ENCODE measurements at places on chromosomes 12 and 14.

- no peak for DNase-seq
These were observed 246.1 kb upstream of the CCDC196 start for GRCh38 chr14:66240105-66240504.

GRCh38 chr12:94267921-94268471 is 119.6 kb downstream of the PLXNC1 start:
- no peak for DNase-seq

GRCh38 chr12:87848248-87848868 is 180.8 kb downstream of the C12orf50 start:
- peak; percentile 69 for DNase-seq

DNA sequence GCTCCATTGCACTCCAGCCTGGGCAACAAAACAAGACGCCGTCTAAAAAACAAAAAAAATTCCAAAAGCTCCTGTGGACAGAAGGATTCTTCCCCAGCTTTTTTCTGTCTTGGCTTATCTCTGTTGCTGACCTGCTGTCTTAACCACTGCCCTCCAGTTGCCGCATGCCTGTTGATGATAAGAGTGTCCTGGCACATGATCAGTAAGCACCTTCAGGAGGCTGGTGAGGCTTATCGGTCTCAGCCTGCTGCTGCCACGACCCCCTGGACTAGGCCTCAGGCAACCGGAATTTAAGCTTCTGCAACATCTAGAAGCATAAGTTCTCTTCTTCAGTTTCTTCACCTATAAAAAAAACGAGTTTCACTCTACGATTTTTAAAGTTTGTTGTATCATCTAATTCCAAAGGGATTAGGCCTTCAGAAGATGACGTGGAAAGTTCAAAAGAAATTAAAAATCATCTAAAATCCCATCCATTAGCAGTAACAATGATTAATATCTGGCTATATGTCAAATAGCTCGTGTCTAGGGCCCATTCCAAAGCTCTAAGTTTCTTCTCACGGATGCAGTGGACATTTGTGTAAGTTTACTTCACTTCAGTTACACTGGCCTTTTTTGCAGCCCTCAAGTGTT is 46.4 kb downstream of the RESF1 start:
- no peak for DNase-seq

DNA sequence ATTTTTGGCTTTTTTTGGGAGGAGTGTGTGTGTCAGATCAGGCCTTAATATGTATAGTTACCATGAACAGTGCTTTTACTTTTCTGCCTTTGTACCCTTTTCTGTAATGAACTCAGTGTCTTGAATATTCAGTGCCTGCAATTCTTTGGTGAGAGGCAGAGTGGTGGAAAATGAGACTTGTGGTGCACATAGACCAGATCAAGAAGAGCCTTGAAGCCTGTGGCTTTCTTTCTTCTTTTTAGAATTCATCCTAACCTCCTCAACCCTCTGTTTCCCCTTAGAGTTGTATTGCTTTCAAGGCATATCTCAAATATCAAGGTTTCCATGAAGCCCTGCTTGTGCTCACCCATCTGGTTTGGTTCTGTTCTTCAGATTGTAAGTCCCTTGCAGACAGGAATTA is 2.6 kb downstream of the YLPM1 start:
- no peak for DNase-seq

GRCh38 chr14:101922866-101923265 is 41.5 kb upstream of the DYNC1H1 start:
- no peak for DNase-seq

GRCh38 chr12:51821440-51822260 is 26.9 kb downstream of the FIGNL2 start:
- no peak for DNase-seq

- DNase-seq = no peak
These were observed 10.8 kb downstream of the C14orf132 start for GRCh38 chr14:96049932-96050331.
